ENCODE measurements at places on chromosomes 6 and 20. TPM values are rescaled to one million over a fixed set of nuclear protein-coding genes. Genes with fewer than 3 reads are reported as not detected.

- DNase-seq = no peak
Observed at GRCh38 chr6:95725344-95725743, 148.0 kb downstream of the MANEA start.

DNA sequence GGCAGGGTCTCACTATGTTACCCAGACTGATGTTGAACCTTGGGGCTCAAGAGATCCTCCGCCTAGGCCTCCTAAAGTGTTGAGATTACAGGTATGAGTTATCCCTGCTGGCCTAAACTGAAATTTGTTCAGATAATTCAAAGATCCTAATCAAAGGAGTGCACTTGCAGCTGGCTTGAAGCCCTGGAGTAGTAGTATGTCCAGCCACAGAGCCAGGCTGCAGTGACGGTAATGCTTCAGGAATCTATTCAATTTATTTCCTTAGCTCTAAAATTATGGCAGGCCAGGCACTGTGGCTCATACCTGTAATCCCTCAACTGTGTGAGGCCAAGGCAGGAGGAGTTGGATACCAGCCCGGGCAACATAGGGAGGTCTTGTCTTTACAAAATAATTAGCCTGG is 1.4 kb upstream of the DDX43 start:
- DNase-seq = no peak

- peak; percentile 84 for DNase-seq
Observed at GRCh38 chr20:46174469-46175126, 56.5 kb downstream of the CD40 start.

GRCh38 chr20:22465622-22466446 is 118.5 kb downstream of the FOXA2 start:
- no peak for DNase-seq

DNA sequence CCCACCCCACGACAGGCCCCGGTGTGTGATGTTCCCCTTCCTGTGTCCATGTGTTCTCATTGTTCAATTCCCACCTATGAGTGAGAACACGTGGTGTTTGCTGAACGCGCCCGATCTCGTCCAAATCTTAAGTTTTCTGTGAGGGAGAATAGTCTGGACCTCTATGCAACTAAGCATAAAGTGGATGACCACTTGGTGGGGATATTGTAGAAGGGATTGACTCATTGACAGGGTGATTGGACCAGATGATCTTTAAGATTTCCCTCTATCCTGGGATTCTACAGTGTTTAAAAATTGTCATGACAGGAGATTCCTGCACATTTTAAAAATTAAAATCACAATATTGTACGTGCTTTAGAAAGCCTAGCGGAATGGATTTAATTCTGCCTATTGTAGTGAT is 141.3 kb downstream of the TRMT11 start:
- no peak for DNase-seq

DNA sequence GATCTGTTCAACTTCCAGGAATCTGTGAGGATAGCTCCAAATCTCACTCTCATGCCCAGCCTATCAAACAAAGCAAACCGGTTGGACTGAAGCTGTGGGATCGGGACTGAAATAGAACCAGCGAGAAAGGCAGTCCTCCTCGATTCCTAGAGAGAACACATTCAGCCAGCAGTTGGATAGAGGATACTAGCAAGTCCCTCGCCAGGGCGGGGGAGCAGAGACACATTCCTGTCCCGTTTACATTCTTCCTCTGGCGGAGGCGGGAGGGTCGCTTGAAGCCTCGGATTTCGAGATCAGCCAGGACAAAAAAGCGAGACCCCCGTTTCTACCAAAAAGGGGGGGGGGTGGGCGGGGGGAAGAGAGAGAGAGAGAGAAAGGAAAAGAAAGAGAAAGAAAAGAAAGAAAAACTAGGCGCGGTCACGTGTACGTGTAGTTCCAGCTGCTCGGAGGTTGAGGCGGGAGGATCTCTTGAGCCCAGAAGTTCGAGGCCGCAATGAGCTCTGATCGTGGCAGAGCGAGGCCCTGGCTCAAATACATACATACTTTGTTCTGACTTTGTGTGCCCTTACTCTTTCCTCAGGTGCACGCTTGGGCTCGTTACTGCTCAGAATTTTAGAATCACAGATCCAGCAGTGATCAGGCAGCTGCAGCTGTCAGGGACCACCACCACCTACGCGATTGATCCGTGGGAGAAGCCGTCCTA is 19.5 kb downstream of the ZNF311 start:
- DNase-seq = peak; percentile 93

- DNase-seq = no peak
Observed at GRCh38 chr6:39452306-39453145, 130.0 kb upstream of the KCNK16 start.

GRCh38 chr6:121436960-121437850 is 1.8 kb downstream of the GJA1 start:
- peak; percentile 65 for DNase-seq

DNA sequence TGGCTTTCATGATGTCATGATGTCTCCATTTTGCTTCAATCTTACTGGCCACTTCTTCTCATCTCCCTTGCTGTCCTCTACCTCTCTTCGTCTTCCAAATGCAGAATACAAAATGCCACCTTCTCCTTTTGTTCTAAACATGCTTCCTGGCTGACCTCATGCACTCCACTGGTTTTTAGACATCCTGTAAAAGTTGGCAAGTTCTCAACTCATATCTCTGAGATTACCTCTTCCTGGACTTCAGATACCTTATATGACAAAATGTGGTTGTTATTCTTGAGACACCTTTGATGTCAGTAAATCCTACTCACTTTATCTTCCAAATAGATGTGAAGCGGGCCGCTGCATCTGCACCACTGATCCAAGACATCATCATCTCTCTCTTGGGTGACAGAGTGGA is 212.7 kb upstream of the FOXA2 start:
- no peak for DNase-seq

DNA sequence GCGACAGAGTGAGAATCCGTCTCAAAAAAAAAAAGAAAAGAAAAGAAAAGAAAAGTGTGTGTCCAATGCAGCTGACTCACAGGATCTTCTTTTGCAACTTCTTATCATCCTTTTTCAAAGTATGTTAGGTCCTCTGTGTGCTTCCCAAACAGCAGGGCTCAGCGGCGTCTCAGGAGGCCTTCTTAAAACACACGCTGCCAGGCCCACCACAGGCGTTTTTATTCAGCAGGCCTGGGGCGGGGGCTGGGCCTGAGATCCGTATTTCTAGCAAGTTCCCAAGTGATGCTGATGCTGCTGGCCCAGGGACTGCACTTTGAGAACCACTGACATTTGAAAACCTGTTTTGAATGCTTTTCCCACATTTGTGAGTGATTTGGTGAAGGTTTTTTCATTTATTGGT is 57.1 kb downstream of the PSMG4 start:
- no peak for DNase-seq

DNA sequence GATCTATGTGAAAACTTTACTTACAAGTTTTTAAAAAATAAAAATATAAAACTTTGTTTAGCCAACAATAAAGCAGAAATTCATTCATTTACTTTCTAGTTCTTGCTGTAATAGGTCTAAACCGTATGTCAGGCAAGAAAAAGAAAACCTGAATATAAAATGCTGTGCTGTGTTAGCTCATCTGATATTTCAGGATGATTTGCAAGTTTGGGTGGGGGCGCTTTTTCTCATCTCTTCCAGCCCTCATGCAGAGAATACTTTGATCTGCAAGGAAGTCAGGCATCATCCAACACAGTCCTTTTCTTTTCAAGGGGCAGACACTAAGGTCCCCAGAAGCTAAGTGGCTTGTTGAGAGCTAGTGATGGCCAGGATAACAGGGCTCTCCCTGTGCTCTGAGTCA is 153.2 kb downstream of the TBC1D7 start:
- no peak for DNase-seq

DNA sequence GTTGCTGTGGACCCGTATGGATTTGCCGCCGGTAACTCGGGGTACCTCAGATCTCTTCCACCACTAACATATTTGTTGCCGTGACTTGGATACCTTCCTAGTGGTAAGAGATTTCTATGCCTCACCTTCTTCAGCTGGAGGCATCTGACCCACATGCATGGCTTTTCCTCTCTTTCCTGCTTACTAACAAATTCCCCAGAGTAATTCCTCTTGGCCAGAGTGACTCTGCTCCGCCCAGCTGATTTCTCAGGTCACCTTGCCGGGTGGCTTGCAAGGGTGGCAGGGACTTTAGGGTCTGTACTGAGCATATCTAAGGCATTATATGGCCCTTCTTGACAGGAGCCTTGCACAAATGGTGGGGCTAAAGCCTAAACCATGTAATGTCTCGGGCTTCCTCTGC is 38.2 kb downstream of the FAM184A start:
- DNase-seq = no peak

- DNase-seq = peak; percentile 90
Observed at GRCh38 chr6:163355426-163355991, 59.0 kb upstream of the QKI start.

DNA sequence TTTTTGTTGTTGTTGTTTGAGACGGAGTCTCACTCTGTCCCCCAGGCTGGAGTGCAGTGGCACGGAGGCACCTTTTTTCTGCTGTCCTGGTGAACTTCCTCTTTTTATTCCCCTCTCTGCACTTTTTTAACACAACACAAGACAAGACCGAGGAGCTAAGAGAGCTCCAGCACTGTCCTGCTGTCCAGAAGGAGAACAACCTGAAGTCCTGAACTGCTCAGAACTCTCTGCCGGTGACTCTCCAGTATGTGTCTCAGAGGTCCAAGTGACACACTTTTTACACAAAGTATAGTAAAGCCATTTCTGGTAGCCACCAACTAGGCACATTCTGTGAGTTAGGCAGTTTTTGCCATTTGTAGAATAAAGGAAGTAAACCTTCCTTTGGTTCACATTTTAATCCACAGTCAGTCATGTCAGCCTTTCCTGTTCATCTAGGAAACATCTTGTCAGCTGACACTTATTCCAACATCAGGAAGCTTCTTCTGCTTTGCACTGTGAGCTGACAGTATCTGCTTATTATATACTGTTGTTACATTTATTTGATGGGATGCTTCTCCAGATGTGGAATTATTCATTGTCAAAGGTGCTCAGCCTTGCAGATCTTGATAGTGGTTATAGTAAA is 28.1 kb upstream of the TXNDC5 start:
- DNase-seq = no peak

- no peak for DNase-seq
Observed at GRCh38 chr6:139742671-139743070, 368.2 kb upstream of the CITED2 start.

CRISP2 gene
- not detected for total RNA-seq

BEND6 gene
- 2.3 TPM for total RNA-seq

PLCB1 gene
- total RNA-seq = 16.7 TPM

CAP2 gene
- 100 TPM for total RNA-seq

PGC gene
- not detected for total RNA-seq

TMEM242 gene
- 13.0 TPM for total RNA-seq

ALDH8A1 gene
- total RNA-seq = 1.3 TPM

Measured in right cardiac atrium (tissue), 5 donors.